ENCODE measurements at places on chromosomes 4 and X. TPM values are rescaled to one million over a fixed set of nuclear protein-coding genes. Genes with fewer than 3 reads are reported as not detected.

The CCNA2 gene
- 0.34 TPM for polyA plus RNA-seq

The SYNPO2 gene
- 0.34 TPM for polyA plus RNA-seq

The LANCL3 gene
- polyA plus RNA-seq, result 0.06 TPM

The NALF2 gene
- polyA plus RNA-seq, result 0.07 TPM

The FAM90A26 gene
- not detected for polyA plus RNA-seq

The FGD1 gene
- 0.80 TPM for polyA plus RNA-seq

The LRRC66 gene
- polyA plus RNA-seq, result not detected

The PARM1 gene
- 0.28 TPM for polyA plus RNA-seq

The ANOS1 gene
- not detected for polyA plus RNA-seq

The ADAMTS3 gene
- not detected for polyA plus RNA-seq

The POF1B gene
- polyA plus RNA-seq, result 0.49 TPM

The NXF2 gene
- not detected for polyA plus RNA-seq

The CLDN22 gene
- polyA plus RNA-seq, result not detected

Data from CD4-positive, alpha-beta memory T cell (primary cell).